Naive thymus-derived CD4-positive, alpha-beta T cell (primary cell): ENCODE measurements at places on chromosomes 2 and 18. TPM values are rescaled to one million over a fixed set of nuclear protein-coding genes. Genes with fewer than 3 reads are reported as not detected.
A peak's percentile ranks its signal among the peaks of the same experiment; 100 is the strongest.

DNA sequence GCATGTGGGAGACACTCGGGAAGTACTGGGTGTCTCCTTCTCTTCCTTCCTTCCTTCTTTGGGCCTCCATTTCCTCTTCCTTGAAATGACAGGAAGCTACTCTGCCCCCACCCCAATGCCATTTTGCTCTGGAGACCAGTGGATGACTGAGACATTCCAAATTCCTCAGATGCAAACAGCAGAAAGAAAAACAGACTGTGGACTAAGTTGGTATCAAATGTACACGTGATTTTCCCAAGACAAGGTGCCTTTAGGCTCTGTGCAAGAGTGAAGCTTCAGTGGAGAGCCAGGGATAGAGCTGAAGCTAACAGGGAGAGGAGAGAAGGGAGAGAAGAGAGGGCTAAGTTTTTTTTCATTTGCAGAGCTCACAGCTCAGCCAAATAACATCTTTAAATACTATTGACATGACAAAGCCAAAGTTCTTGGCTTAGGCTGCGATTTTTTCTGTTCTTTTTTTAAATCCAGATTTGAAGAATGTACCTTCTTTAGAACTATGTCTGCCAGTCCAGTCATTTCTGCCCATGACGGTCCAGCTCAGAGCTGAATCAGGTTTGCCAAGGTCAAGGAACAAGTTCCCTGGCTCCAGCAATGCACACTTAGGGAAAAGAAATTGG is 84.5 kb upstream of the LCLAT1 start:
- H3K4me1 ChIP-seq = peaks cover 7% of the 10 kb centered on the region
- H3K27ac ChIP-seq = peak overlapping the region; percentile 49
- H3K36me3 ChIP-seq = no peaks in the 10 kb centered on the region
- no peak for DNase-seq
- H3K4me3 ChIP-seq = no peak overlapping the region

GRCh38 chr2:74553892-74554819 is at the start of the genes DOK1 and LOXL3:
TSS of gene DOK1 (plus strand) at chr2:74554720. CDS start at chr2:74554755, 35 bp downstream.
TSS of gene LOXL3 (minus strand) at chr2:74553942. CDS start at chr2:74552634, 1,308 bp downstream.
- H3K4me1 ChIP-seq = peaks cover 16% of the 10 kb centered on the region
- H3K27ac ChIP-seq = peak within 1 kb of the TSS; percentile 76
- peak within 1 kb of the TSS; percentile 70 for H3K4me3 ChIP-seq
- no peaks in the 10 kb centered on the region for H3K36me3 ChIP-seq

GRCh38 chr18:55314615-55315237 is 273.3 kb downstream of the TCF4 start:
- no peak overlapping the region for H3K27ac ChIP-seq
- H3K4me1 ChIP-seq = no peaks in the 10 kb centered on the region
- H3K4me3 ChIP-seq = no peak overlapping the region
- no peaks in the 10 kb centered on the region for H3K27me3 ChIP-seq
- H3K36me3 ChIP-seq = no peaks in the 10 kb centered on the region
- no peak for DNase-seq

DNA sequence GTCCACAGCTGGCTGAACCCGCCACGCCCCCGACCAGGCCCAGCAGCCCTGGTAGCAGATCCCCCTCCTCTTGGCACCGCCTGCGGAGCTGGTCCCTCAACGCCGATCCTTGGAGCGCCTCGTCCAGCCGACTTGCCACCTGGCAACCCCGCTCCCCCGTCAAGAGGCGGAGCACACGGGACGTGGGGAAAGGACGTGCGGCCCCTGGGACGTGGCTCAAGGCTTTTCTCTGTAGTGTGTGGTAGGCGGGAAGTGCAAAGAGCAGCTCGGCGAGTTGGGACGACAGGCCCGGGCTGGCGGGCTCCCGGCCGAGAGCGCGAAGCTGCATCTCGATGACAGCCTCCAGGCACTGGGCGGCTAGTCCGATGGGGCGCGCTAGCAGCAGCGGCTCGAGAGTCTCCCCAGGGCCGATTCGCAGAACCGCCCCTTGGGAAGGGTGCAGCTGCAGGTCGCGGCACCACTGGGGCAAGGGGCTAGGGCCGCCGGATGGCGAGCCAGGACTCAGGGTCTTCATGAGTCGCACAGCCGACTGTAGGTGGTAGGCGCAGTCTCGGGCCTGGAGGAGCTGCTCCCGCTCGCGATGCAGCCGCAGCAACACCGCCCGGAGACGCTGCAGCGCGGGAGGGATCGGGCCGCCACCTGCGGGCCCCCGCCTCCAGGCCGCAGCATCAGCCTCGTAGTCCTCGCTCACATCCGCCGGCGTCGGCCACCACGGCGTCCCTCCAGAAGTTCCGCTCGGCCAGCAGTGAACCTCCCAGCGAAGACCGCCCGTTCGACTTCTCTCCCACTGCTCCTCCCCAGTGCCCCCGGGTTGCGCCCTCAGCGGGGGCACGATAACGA is 617 bp downstream of the CCDC142 start:
- peak overlapping the region; percentile 85 for H3K27ac ChIP-seq
- no peaks in the 10 kb centered on the region for H3K36me3 ChIP-seq
- H3K27me3 ChIP-seq = no peaks in the 10 kb centered on the region
- H3K4me1 ChIP-seq = peaks cover 22% of the 10 kb centered on the region
- DNase-seq = no peak

- H3K36me3 ChIP-seq = no peaks in the 10 kb centered on the region
- H3K27ac ChIP-seq = no peak overlapping the region
- no peaks in the 10 kb centered on the region for H3K4me1 ChIP-seq
Measured at GRCh38 chr2:152437276-152438108, 102.5 kb downstream of the FMNL2 start.

DNA sequence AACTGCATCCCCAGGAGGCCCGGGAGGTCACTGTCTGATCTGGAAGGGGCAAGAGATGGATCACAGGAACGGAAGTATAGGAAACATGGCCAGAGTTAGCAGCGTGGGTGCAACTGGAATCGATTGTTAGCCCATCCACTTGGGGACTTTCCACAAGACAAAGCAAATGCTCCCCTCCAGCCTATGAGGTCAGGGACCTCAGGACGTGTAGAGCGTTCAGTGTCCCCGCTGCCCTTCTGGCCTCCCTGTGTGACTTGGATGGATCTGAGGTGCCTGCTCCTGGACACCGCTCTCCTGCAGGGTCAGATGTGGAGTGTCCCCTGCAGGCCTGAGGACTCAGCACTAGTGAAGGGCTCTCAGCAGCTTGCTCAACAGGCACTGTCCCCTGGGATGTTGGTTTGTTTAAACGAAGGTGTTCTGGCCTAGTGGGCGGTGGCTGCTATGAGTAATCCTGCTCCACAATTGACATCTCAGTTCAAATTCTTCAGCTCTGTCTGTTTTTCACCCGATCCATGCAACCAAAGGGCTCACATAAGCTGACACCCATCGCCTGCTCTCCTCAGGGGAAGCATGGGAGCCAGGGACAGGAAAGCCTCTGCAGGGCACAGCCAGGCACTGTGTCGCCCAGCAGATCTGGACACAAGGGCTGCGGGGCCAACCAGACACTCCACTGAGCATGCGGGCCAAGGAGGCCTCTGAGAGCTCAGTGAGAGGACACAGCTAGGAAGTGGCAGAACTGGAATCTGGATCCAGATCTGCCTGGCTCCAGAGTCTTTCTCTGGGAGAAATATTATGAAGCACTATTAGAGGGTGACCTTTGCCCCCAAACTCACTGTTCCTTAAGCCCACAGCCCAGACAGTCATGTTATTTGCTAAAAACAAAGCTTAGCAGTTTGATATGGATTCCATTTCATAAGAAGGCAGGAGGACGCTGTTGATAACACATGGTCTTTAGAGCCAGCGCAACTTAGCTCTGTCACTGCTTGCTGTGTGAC is 78.5 kb downstream of the RHOB start:
- no peaks in the 10 kb centered on the region for H3K27me3 ChIP-seq
- no peak for DNase-seq
- no peak overlapping the region for H3K27ac ChIP-seq
- H3K4me3 ChIP-seq = no peak overlapping the region
- H3K36me3 ChIP-seq = no peaks in the 10 kb centered on the region

- H3K36me3 ChIP-seq = no peaks in the 10 kb centered on the region
- H3K4me1 ChIP-seq = no peaks in the 10 kb centered on the region
- H3K4me3 ChIP-seq = no peak overlapping the region
- no peak overlapping the region for H3K27ac ChIP-seq
Measured at GRCh38 chr2:151159109-151159662, 102.5 kb downstream of the RBM43 start.

DNA sequence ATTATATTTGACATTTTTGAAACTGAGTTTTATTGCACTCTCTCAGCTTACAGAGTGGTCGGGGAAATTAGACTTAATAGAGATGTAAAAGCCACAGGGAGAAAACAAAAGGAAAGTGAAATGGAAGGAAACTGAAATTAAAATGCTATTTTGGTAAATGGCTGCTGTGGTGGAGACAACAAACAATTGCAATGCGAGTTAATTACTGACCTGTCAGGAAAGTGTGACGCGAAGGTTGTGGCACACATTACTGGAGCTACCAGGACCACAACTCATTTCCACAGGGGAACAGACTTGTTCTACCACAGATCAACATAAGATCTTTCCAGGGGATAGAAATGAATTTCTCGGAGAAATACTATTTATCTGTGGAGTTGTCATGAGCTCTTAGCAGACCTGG is 19.5 kb downstream of the ARHGAP15 start:
- peaks cover 64% of the 10 kb centered on the region for H3K4me1 ChIP-seq
- H3K4me3 ChIP-seq = peak overlapping the region; percentile 5

DNA sequence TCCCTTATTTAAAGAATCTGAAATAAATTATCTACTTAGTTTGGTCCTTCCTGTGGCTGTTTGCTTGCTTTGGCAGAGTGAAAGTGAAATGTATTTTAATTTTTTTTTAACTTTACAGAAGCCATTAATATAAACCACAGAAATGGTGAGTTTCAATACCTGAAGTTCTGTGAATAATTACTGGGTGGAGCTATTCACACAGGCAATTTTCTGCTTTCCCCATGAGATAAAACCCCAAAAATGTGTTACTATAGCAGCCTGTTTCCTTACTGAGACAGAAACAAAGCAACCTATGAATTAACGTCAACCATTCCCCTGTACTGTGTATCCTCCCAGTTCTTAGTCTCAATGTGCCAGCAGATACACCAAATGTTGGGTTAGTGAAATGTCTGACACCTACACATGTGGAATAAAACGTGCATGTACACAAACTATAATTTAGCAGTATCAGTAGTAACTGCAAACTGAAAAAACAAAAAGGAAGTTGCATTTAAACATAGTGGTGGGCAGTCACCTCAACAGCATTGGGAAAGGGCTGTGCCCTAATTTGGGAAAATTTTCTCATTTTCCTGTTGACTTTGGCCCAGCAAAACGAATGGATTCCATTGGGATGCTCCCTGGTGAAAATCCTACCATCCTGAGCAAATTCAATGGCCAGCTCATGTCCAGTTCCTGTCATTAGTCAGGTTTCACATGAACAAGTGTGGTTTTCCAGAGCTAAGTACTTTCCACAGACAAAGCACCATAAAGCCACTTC is 73.1 kb upstream of the RMDN2 start:
- H3K4me1 ChIP-seq = peaks cover 14% of the 10 kb centered on the region
- H3K4me3 ChIP-seq = no peak overlapping the region
- DNase-seq = peak; percentile 17
- peak overlapping the region; percentile 9 for H3K27ac ChIP-seq

- no peaks in the 10 kb centered on the region for H3K27me3 ChIP-seq
- no peak for DNase-seq
- no peaks in the 10 kb centered on the region for H3K36me3 ChIP-seq
- no peak overlapping the region for H3K4me3 ChIP-seq
Measured at GRCh38 chr2:123438251-123438650, 586.8 kb upstream of the CNTNAP5 start.

DNA sequence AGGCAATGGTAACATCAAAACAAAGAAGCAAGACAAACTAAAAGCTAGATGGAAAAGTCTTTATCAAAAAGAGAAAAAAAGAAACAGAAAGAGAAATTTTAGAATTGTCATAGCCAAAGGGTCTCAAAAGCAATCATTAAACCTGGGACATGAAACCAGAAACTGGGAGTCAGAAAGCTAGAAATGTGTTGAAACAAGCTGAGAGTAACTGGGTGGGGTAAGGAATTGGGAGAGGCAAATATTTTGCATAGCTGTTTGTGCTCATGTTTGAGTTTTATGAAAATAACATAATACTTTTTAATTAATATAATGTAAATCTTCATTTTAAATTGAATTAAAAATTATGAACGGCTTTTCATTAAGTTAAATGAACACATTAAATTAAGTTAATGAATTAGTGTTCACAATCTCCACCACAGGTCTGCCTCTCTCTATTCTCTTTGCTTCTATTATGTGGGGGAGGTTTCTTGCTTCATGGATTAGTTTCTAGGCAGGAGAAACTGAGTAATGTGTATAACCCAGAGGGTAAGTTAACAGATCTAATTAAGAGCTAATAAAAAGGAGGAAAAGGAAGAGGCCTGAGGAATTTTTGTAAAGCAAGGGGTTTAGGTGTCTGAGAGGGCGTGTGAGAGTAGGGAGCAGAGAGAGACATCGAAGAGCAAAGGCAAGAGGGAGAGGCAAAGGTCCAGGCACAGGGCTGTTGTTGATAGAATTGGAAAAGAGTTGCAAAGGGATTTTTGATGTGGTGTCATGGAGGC is 20.0 kb upstream of the SERPINB2 start:
- DNase-seq = no peak
- no peaks in the 10 kb centered on the region for H3K4me1 ChIP-seq
- H3K27ac ChIP-seq = no peak overlapping the region
- H3K36me3 ChIP-seq = no peaks in the 10 kb centered on the region
- H3K27me3 ChIP-seq = no peaks in the 10 kb centered on the region

- H3K27ac ChIP-seq = no peak overlapping the region
- H3K27me3 ChIP-seq = peaks cover 4% of the 10 kb centered on the region
- no peaks in the 10 kb centered on the region for H3K4me1 ChIP-seq
- H3K36me3 ChIP-seq = no peaks in the 10 kb centered on the region
- H3K4me3 ChIP-seq = no peak overlapping the region
- no peak for DNase-seq
Measured at GRCh38 chr2:237864940-237865622, 5.7 kb downstream of the RAMP1 start.

The CCBE1 gene
- total RNA-seq = not detected

The LYG1 gene
- 2.9 TPM for total RNA-seq

The FBXO15 gene
- 4.8 TPM for total RNA-seq

The TSHZ1 gene
- 14.6 and 17.9 TPM in 2 replicates for total RNA-seq

The SCG2 gene
- not detected for total RNA-seq

The TUBA3E gene
- total RNA-seq = not detected

The SATB2 gene
- 0.96 TPM for total RNA-seq

The DCDC2C gene
- not detected in 2 replicates for total RNA-seq
